ENCODE measurements at places on chromosomes 16 and 17. TPM values are rescaled to one million over a fixed set of nuclear protein-coding genes. Genes with fewer than 3 reads are reported as not detected.
A peak's percentile ranks its signal among the peaks of the same experiment; 100 is the strongest.

The SEC14L1 gene
- total RNA-seq: 23.0 TPM

GRCh38 chr17:78991017-78991738 lies 11.5 kb upstream of the LGALS3BP start:
- no peak overlapping the region for H3K27ac ChIP-seq
- H3K4me1 ChIP-seq: no peaks in the 10 kb centered on the region
- no peaks in the 10 kb centered on the region for H3K27me3 ChIP-seq
- no peak overlapping the region for H3K4me3 ChIP-seq
- H3K36me3 ChIP-seq: no peaks in the 10 kb centered on the region

- H3K4me3 ChIP-seq: no peak overlapping the region
- peaks cover 3% of the 10 kb centered on the region for H3K4me1 ChIP-seq
- H3K27ac ChIP-seq: peak overlapping the region; percentile 56
Measured at GRCh38 chr16:53084746-53085334, 30.0 kb downstream of the CHD9 start.

- H3K4me1 ChIP-seq: no peaks in the 10 kb centered on the region
- H3K27ac ChIP-seq: no peak overlapping the region
- H3K36me3 ChIP-seq: no peaks in the 10 kb centered on the region
- DNase-seq: no peak
Measured at GRCh38 chr16:65713181-65713808, 591.4 kb upstream of the CDH11 start.

DNA sequence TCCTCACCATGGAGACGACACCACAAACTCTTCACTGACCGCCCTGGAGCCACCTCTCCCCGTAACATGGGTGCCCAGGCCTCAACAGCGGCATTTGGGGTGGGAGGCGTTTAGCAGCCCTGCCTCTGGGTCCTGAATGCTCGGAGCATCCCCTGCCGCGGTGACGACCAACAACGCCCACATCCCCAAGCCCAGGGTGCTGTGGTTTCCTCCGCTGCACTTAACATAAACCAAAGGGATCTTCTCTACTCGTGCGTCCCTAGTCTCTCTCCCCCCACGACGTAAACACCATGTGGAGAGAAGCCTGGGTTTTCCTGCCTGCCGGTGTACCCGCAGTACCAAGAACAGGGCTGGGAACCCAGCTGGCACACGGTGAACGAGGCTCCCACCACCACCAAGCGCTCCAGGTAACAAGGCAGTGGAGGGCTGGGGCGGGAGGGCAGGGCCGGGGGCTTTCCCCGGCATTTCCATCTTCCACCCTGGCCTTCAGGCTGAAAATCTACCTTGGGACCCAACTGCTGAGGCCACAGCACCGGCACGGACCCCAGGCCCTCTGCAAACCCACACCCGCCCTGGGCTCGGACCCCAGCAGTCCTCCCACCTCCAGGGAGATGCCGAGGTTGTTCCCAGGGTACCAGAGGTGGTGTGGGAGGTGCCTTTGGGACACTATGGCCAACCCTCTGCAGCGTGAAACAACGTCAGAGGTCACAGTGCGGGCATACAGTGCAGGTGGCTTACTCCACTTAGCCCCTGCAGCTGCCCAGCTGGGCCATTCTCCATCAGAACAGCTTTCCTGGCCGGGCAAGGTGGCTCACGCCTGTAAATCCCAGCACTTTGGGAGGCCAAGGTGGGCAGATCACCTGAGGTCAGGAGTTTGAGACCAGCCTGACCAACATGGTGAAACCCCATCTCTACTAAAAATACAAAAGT lies 54.3 kb downstream of the TIMM22 start:
- H3K4me1 ChIP-seq: no peaks in the 10 kb centered on the region
- H3K27ac ChIP-seq: no peak overlapping the region
- no peak for DNase-seq
- peaks cover 3% of the 10 kb centered on the region for H3K36me3 ChIP-seq
